ENCODE measurements at places on chromosomes 2 and 18. TPM values are rescaled to one million over a fixed set of nuclear protein-coding genes. Genes with fewer than 3 reads are reported as not detected.

The DSEL gene
- total RNA-seq: 4.7 TPM

The RGPD3 gene
- not detected for total RNA-seq

GRCh38 chr2:215921895-215922294 lies 91.5 kb downstream of the MREG start:
- H3K27ac ChIP-seq: no peak overlapping the region
- no peaks in the 10 kb centered on the region for H3K27me3 ChIP-seq
- no peak overlapping the region for H3K4me3 ChIP-seq
- DNase-seq: no peak
- no peaks in the 10 kb centered on the region for H3K4me1 ChIP-seq

DNA sequence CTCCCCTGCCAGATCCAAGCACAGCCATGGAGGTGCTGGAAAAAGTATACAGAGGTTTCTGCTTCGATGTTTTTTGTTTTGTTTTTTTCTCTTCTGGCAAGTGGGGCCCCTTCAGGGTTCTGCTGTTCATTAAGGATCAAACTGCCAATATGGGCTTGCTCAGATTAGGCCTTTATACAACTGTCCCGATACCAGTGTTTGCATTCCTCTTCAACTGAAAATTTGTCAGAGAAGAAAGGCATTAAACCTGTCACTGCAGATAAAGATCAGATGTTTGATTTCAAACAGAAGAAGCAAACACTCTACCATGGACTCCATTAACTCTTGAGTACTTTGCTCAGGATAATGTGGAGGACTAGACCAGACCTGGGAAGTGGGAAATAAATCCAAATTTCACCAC lies 396.0 kb upstream of the SMIM21 start:
- H3K36me3 ChIP-seq: no peaks in the 10 kb centered on the region
- H3K4me1 ChIP-seq: no peaks in the 10 kb centered on the region
- H3K27me3 ChIP-seq: no peaks in the 10 kb centered on the region
- no peak overlapping the region for H3K4me3 ChIP-seq
- no peak for DNase-seq
- no peak overlapping the region for H3K27ac ChIP-seq

The OXER1 gene
- 3.4 TPM for total RNA-seq

GRCh38 chr2:172200495-172201085 lies 97.9 kb upstream of the DLX2 start:
- H3K4me1 ChIP-seq: no peaks in the 10 kb centered on the region
- no peaks in the 10 kb centered on the region for H3K27me3 ChIP-seq
- H3K4me3 ChIP-seq: no peak overlapping the region
- H3K27ac ChIP-seq: no peak overlapping the region

Measured in pancreas (tissue), 10 donors.